Kasumi-1 (cell line): ENCODE measurements at places on chromosomes 5 and 9.

DNA sequence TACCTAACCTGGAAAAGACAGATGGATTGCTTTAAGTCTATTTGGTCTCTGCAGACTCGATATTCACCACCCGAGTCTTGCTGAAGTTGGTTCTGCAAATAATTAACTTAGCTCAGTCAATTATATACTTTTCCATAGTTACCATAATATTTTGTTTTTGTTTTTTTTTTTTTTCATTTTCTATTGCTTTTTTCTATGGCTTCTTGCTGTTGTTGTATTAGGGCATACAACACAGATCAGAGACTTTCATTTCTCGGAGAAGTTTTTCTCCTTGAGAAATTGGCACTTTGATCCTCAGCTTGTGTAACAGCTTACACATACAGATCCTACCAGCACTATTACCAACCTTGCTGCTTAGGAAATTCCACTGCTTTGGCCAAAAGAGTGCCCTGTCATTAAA lies 88.0 kb downstream of the GPR21 start:
- no peak for DNase-seq

- DNase-seq: no peak
Measured at GRCh38 chr5:158175934-158176481, 317.1 kb upstream of the CLINT1 start.

DNA sequence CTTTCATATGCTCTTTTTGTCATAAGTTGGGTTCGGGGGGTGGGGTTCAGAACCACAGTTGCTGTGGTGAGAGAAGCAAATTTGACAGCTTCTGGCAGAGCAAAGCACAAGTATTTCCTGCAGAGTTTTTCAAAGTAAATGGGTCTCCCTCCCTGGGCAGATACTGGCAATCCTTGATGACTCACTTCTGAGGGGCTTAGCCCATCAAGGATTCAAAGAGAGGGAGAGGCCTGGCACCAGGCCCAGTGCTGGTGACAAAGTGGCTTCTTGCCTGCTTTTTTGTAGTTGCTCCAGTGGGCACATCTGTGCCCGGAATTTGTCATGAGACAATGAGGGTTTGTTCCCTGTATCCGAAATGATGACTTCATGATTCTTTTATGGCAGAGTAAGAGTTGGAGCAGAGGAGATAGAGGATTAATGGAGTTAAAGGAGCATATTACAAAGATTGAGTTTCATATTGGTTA lies 46.6 kb upstream of the TNC start:
- DNase-seq: no peak

- no peak for DNase-seq
Measured at GRCh38 chr5:154801083-154801482, 45.9 kb downstream of the LARP1 start.

DNA sequence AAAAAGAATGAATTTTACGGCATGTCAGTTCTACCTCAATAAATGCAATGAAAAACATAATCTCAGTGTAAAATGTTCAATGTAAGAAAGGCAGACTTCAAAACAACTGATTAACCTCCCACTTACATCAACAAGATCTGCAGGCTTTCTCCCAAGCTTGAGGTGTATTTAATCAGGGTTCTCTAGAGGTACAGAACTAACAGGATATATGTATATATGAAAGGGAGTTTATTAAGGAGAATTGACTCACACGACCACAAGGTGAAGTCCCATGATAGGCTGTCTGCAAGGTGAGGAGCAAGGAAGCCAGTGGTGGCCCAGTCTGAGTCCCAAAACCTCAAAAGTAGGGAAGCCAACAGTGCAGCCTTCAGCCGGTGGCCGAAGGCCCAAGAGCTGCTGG lies 35.9 kb downstream of the MARCHF3 start:
- DNase-seq: no peak
